Substantia nigra (tissue), 51 donors: ENCODE measurements at places on chromosomes 4 and X.
A peak's percentile ranks its signal among the peaks of the same experiment; 100 is the strongest.

GRCh38 chr4:169307576-169307975 is 36.8 kb upstream of the SH3RF1 start:
- no peak for DNase-seq

DNA sequence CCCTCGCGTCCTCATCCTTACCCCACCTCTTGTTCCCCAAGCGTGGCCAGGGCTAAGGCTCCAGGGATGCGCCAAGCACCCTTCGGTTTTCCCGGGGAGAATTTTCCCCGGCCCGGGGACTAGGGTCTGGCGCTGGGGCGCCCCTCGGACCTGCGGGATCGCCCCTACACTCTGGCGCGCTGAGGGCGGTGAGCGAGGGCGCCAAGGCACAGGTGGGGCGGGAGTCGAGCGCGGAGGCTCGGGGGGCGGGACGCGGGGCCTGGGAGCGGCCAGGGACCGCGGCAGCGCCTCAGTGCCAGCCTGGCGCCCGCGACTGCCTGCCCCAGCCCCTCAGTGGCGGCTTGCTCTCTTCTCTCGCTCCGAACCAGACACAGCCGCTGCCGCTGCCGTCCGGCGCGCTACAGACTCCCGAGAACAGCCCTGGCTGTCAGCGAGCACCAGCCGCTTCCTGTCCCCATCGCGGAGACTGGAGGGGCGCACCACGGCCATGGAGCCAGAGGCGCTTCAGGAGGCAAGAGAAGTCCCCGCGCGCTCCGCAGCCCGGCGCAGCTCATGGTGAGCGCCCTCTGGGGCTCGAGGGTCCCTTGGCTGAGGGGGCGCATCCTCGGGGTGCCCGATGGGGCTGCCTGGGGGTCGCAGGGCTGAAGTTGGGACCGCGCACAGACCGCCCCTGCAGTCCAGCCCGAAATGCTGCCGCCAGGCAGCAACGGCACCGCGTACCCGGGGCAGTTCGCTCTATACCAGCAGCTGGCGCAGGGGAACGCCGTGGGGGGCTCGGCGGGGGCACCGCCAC is at the start of gene DRD5:
Gene DRD5, plus strand, starts transcription at position 292 of the 793 bp plus-strand sequence. Its CDS starts 396 bp downstream, at position 688.
- no peak for DNase-seq

DNA sequence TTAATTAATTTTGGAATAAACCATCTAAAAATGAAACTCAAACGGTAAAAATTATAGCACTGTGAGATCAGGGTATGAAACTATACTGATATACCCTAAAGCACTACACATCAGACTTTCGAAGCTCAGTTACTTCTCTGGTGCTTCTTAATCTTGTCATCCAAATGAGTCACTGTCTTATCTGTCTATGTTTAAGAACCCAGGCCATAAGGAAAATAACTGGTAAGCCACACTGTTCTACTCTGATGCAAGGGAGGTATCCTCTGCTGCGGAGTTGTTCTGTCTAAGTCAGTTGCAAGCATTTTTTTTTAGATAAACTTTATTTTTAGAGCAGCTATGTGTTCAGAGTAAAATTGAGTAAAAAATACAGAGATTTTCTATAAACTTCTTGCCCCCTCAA is 830.8 kb upstream of the POU3F4 start:
- no peak for DNase-seq

DNA sequence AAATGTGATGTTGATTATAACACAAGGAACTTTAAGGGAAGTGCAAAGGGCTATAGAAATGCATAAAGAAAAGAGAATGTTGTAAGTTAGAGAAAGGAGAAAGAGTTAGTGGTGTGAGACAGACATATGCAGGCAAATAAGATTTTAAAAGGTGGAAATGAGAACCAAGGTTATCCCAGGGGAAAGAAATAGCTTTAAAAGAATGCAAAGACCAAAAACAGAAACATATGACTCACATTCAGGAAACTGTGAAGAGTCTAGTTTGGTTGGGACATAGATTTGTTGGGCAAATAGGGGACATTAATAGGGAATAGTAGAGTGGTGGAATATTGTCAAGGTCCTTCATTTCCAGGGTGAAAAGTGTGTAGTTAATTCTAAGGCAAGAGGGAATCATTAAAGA is 52.4 kb downstream of the MAPK10 start:
- DNase-seq: no peak

GRCh38 chrX:83771664-83772063 is 89.3 kb upstream of the CYLC1 start:
- DNase-seq: no peak

- no peak for DNase-seq
Observed at GRCh38 chr4:74840936-74841509, 46.7 kb upstream of the BTC start.

DNA sequence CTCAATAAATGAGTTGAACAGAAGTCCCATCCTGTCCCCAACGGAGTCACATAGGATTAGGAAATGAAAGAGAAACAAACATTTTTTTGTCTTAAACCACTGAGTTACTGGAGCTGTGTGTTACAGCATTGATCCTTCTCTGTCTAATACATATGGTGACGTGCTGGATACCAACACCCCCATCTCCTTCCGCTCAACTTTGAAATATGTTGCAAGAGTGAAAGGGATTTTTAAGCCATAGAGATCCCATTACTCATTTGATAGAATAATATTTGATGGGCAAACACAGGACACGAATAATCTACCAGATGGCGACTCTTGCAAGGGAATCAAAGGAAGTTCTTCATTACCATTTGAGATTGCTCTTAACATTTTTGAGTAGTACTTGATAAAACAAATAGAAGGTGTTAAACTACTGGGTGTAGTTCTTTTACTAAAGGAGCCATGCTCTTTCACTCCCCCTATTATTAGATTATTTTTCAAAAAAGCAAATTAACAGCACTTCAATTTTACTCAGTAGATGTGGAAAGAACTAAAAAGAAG is 140.5 kb downstream of the PACRGL start:
- DNase-seq: no peak

GRCh38 chr4:153065276-153065675 is 129.2 kb downstream of the FHDC1 start:
- DNase-seq: no peak

GRCh38 chr4:128483041-128483440 is 195.4 kb upstream of the PGRMC2 start:
- DNase-seq: no peak

- DNase-seq: peak; percentile 15
Observed at GRCh38 chr4:37977471-37978247, 17.5 kb downstream of the PTTG2 start.

DNA sequence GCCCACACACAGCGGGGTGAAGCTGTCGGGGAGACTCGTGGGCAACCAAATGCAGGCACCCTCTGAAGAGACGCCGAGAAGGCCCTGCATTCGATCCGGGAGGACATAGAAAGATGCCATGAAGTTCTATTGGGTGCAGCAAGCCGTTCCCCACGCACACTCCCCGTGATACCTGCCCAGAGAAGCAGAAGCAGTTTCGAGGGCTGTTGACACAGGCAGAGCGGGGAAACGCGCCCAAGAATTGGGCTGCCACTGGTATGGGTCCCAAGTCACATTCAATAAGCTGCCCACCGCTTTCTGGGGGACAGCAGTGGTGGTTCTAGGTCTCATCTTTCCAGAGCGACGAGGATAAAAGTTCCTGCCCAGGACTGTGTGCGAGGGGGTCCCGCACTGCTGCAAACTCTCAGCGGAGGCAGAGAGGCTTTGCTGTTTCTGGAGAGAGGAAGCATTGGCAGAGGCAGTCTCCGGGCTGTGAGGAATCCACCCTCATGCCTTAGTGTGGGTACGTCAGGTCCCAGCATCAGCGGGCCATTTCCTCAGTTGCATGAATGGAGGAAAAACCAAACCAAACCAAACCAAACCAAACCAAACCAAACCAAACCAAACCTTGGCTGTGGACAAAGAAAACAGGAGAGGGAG is 10.1 kb downstream of the PITX2 start:
- no peak for DNase-seq

DNA sequence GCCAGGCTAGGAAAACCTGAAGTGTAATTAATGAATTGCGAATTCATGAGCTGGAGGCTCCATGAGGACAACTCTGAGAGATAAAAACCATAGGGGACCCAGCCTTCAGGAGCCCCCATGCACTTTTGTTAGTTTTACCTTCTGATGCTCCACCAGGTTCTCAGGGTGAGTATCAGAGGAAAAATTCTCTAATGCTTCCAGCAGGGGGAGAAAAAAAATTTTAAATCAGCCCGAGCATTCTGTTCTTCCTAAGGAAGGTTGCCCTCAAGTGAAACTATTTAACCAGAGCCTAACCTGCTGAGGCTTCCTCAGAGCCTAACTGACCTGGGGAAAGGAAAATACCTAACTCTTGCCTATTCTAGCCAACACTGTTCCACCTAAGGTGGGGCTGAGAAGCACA is 552.6 kb downstream of the PPARGC1A start:
- DNase-seq: no peak

DNA sequence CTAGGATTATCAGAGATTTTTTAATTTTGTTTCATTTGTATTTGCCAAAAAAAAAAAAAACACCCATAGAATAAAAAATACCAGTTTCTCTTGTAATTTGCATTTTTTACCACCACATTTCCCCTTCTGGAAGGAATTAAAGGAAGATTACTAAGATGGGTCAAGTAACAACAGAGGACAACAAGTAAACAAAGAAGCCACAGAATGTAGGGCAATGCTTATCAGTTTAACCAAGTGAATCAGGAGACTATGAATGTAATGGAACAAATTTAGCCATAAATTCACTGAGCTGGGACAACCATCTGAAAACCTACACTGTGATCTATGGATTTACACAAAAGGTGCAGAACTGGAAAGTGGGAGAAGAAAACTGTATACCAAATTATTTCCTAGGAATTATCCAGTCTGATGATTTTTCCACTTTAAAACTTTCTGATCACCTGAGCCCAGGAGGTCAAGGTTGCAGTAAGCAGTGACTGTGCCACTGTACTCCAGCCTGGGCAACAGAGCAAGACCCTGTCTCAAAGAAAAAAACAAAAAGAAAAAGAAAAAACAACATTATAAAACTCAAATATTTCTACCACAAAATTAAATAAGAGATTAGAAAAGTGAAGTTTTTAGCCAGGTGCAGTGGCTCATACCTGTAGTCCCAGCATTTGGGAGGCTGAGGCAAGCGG is 32.4 kb downstream of the LRBA start:
- no peak for DNase-seq

- DNase-seq: no peak
Observed at GRCh38 chrX:110532581-110532931, 173.9 kb downstream of the RTL9 start.

DNA sequence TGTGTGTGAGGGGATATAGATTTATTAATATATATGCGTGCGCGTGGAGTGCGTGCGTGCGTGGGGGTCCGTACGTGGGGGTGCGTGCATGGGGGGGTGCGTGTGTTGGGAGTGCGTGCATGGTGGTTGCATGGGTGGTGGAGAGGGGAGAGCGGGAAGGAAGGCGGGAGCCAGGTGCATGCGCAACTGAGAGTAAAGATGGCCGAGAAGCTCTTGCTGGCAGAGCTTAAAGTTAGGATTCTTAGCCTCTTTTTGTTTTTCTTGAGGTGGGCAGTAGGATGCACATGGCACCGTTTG is 45.8 kb downstream of the TEX13B start:
- no peak for DNase-seq

DNA sequence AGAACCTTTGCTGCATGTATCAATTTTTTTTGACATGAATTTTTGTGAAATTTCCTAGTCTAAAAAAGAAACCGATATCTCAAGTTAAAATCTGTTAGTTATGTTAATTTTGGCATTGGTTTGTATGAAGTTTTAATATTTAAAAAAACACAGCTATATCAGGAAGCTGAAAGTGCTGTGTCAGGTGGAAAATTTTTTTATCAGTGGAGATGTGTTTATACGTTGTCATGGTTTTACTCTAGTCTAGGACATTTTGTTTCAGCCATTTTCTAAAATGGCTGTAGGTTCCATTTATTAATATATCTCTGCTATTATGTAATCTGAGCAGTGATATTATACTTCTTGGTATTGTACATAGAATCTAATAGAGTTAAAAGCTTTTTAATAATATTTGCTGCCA is 34.2 kb downstream of the OCRL start:
- DNase-seq: no peak

DNA sequence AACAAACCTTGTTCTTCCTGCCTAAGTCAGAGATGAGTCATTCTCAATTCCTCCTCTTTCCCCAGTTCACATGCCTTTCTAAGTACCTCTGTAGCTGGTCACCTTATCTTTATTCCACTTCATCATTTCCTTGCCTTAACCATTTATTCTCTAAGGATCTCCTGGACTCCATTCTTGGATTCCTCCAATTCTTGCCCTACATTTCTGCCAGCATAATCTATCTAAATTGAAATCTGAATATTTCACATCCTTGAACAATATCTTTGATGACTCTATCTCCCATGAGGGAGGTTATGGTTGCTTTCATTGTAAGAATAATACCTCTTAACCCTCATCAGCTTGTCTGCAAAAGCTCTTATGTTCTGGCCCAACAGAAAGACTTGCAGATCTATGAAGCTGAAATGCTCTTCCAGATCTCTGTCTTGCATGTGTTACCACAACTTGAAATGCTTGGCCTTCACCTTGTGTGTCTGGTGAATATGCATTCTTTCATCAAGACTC is 28.6 kb upstream of the PDE5A start:
- no peak for DNase-seq

- no peak for DNase-seq
Observed at GRCh38 chr4:151227172-151227571, 49.8 kb upstream of the PRSS48 start.

DNA sequence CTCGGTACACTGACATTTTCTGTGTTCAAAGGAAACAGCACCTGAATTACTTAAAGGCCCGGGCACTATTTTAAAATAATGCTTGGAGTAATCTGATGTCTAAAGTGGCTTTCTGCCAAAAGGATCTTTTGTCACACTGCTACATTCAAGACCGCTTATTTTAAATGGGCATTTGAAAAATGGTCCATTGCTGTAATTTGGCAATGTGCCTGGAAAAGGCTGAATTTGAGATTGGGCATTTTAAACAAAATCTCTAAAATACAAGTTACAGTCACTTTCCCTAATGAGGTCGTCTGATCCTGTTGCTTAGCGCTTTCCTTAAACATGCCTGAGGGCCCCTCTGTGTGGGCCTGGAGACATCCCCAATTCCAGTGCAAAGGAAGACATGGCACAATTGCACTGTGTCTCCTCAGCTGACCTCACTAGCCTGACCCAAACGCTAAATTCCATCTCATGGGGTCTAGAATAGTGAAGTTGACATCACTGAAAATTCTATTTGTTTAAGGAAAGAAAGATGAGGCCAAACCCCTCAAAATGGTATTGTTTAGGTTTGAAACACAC is 214.2 kb downstream of the GPC3 start:
- DNase-seq: no peak
